Liver (tissue), 10 donors: ENCODE measurements at places on chromosomes 5 and 9. TPM values are rescaled to one million over a fixed set of nuclear protein-coding genes. Genes with fewer than 3 reads are reported as not detected.

GRCh38 chr9:114273461-114273881 lies 49.4 kb upstream of the ORM1 start:
- DNase-seq, result no peak

GRCh38 chr9:1514250-1514649 lies 464.1 kb downstream of the DMRT2 start:
- no peak for DNase-seq

DNA sequence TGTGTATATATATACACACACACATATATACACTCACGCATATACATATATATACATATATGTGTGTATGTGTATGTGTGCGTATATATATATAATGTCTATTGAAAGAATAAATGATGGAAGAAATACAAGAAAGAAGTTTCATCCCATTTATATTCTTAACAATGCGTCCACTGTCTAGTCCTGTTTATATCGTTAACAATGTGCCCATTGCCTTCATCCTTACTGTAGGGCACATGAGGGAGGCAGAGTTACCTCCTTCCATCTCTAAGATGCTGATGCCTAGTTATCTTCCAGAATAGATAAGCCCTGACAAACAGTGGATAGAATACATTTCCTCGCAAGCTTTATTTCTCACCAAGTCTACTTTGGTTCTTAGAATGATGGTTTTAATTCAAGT lies 389.8 kb upstream of the SEMA6A start:
- DNase-seq, result no peak

DNA sequence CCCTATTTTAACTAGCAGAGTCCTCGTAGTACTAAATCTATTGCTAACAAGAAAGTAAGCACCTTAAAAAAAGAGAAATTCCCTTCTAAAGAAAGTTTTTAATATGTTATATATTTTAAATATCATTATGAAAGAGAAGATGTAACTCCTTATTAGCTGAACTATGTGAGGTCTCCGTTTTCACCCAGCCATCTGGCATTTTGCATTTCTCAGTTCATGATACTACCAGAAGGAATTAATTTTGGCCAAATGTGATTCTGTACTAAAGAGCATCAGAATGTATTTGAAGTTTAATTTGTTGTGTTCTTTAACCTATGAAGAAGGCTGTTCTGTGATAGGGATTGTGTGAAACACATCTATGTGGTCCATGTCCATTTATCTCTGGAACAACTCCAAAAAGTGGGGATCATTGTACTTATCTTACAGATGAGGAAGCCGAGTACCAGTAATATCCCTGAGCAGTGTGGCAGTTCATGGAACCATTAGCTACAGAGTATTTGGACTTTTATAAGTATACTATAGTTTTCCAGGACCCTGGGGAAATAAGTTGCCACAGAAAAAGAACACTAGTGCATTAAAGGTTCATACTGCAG lies 29.8 kb downstream of the TNFAIP8 start:
- no peak for DNase-seq

DNA sequence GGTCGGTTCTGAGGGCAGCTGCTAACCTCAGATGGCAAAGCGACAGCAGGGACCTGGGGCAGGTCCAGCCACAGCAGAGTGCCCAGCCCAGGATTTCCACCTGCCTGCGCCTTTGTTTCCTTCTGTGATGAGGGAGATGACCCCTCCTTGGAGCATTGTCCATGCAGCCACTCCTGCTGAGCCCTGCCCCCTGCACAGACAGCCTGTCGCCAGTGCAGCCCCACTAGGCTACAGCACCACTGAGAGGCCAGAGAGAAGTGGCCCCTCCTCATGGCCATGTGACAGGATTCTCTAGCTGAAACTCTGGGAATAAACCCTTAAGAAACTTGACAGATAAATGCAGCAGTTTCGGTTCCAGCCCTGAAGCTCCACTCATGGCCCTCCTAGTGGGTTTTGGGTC lies 10.5 kb upstream of the MRNIP start:
- DNase-seq, result no peak

- no peak for DNase-seq
These were observed 13.1 kb upstream of the NFIB start for GRCh38 chr9:14327036-14327435.

- peak; percentile 34 for DNase-seq
These were observed at the start of gene VLDLR for GRCh38 chr9:2621722-2622460. VLDLR (plus strand) TSS chr9:2621787; CDS start chr9:2622190, 403 bp downstream.

DNA sequence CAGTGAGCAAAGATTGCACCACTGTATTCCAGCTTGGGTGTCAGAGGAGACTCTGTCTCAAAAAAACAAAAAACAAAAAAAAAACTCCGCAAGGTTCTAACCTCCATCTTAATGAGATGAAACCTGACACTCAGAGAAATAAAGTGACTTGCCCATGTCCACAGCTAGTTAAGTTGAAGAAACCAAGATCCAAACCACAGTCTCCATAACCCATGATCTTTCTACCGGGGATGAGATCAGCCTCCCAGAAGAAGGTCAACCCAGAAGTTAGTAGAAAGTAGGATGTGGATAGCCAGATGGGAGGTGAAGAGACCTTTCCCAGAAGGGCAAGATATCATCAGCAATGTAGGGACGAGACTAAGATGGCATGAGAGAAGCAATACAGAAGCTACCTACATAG lies 140.4 kb upstream of the ADRA1B start:
- DNase-seq, result no peak

GRCh38 chr5:2582507-2582906 lies 169.0 kb downstream of the IRX2 start:
- no peak for DNase-seq

DNA sequence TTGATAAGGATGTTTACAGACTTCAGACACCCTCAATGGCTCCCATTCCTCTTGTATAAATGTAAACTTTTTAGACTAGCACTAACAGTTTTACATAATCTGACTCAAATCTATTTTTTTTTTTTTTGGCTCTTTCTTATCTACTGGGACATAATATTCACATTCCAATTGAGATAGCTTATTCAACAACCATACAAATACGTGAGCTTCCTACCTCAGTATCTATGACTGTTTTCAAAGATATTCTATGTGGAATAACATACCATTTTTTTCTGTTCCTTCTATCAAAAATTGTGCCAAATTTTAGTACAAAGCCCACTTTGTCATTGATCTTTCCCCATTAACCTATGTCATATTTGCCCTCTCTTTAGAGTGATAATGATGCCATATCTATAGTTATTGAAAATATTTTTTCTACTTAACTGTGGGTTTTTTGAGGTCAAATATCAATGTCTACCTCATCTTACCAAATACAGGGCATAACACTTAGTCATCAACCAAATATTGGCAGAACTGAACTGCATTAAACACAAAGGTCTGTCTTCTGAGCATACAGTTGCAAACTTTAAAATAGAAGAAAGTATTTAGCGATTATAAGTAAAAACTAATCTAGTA lies 482.6 kb downstream of the PTPRD start:
- DNase-seq, result no peak

- DNase-seq, result no peak
These were observed 68.7 kb upstream of the GRHPR start for GRCh38 chr9:37353791-37354190.

DNA sequence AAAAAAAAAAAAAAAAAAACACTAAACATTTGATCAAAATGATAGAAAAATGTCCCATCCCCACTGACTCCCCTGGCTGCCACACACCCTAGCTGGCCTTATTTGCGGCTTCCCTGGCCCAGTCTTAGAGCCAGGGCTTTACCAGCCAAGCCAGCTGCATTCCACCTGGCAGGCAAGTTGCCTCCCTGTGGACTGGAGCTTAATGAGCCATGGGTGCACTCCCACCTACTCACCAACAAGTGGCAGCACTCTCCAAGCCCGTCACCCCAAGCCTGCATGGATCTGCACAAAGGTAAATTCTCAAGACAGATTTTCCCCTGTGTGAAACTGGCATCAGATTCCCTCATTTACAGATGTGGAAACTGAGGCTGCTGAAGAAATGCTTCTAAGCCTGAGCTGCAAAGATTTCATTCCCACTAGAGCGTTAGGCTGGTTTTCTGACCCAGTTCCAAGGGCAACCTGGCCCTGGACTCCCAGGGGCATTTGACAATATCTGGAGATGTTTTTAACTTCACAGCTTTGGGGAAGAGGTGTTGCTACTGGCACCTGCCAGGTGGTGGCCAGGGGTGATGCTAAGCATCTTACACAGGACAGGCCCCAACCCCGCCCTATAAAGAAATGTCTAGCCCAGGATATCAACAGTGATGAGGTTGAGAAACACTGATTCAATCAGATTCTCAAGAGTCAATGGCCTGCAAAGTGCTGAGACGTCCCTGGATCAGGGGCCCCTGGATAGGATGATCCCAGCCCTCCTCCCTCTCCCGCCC lies 21.9 kb upstream of the VDAC1 start:
- DNase-seq, result no peak

GRCh38 chr5:107483231-107484024 lies 187.3 kb downstream of the EFNA5 start:
- DNase-seq, result no peak

- no peak for DNase-seq
These were observed 68.1 kb downstream of the SPOCK1 start for GRCh38 chr5:137431051-137431450.

DNA sequence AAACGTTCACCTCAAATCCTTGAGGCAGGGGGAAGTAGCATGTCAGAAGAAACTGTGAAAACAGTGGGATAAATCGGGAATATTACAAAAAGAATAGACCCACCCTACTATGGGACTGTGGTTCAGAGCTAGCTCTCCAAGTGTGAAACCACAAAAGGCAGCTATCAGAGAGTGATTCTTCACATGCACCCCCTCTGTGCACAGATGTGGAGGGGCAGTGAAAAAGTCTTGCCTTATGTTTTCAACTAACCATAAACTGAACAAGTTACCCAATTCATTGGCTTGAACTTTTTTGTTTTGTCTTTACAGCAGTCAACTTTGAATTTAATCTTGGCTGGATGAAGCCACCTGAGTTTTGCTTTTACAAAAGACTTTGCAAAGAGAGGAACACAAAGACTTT lies 98.8 kb upstream of the NR4A3 start:
- no peak for DNase-seq

GRCh38 chr5:73692166-73692640 lies 66.2 kb downstream of the ARHGEF28 start:
- no peak for DNase-seq

- DNase-seq, result no peak
These were observed 26.0 kb downstream of the ADAMTSL1 start for GRCh38 chr9:18499980-18500379.

GRCh38 chr5:452978-453710 lies 10.2 kb downstream of the EXOC3 start:
- no peak for DNase-seq

DNA sequence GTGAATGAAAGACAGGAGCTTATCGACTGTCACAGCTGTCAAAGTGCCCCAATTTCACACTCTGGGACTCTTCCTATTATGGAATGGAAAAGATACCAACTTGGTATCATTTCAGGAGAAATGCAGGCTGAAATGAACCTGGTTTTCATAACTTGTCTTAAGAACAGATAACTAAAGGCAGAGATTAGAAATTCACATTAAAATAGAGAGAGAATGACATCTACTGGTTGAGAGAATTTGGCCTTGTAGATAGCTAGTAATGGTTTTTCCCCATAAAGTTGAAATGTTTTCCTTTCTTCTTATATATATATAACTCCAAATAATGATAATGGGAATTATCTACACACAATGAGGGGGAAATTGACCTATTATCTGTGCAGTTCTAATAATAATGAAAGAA lies 600.2 kb upstream of the CCNG1 start:
- DNase-seq, result no peak

DNA sequence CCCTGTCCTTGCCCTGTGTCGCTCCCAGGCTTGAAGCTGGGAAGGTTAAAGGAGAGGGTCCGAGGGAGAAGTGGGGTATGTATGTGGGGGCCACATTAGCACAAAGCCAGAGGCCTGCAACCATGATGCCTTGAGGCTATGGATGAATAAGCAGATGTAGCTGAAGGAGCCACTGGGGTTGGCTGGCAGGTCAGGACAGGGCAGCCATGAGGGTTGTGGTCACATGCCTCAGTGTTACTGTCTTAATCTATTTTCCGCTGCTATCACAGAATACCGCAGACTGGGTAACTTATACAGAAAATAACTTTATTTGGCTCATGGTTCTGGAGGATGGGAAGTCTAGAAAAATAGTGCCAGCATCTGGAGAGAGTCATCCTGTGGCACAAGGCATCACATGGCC lies 9.2 kb upstream of the GRHPR start:
- DNase-seq, result no peak

DNA sequence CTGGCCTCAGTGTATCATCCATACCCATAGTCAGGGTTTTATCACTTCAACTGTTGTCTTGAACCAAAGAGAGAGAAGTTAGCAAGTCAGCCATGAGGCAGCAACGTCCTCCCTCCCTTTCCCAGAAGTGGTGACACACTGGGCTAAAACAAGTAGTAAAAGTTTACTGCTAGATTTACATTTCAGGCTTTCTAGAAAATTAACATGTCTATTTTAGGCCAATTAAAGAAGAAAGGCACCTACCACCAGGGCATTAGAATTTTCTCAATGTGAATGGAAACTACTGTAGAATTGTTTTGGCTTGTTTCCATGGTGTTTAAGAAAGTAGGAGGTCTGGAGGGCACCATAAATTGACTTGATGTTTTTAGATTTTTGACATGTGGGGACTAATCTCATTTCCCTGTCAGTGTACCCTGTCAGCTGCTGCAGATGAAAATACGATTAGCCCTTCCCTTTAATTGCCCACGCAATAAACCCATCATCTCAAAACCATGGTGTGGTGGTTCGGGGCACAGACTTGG lies 121.8 kb upstream of the ELL2 start:
- DNase-seq, result no peak

DNA sequence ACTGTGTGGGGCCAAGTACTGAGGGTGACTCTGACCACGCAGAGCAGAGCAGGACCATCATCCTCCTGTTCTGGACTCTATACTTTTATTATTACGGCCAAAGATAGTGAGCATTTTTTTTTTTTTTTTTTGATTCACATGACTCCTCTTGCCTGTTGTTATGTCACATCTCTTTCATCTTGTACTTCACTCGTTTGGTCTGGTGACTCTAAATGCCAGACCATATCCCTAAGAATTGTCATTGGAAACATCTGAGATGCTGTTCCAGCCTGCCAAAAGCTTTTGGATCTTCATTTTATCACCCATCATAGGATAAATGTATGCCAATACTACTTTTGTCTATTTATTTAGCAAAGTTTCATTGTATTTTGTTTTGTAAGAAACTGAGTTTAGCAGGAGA lies 168.2 kb upstream of the RAI14 start:
- DNase-seq, result no peak

GRCh38 chr5:17400724-17401469 lies 97.1 kb upstream of the TAF11L2 start:
- no peak for DNase-seq

GRCh38 chr5:150058480-150059126 lies 27.8 kb downstream of the CSF1R start:
- DNase-seq, result no peak

The OR1Q1 gene
- not detected for total RNA-seq

The HEMGN gene
- total RNA-seq, result 0.08 TPM

The SHC3 gene
- 0.05 TPM for total RNA-seq

The KIF3A gene
- total RNA-seq, result 1.2 TPM

The MUSK gene
- total RNA-seq, result 0.17 TPM

The GHR gene
- total RNA-seq, result 6.6 TPM

The KCNV2 gene
- total RNA-seq, result not detected

The AMBP gene
- total RNA-seq, result 3,808 TPM

The SLC6A7 gene
- total RNA-seq, result not detected
